Brain microvascular endothelial cell (primary cell): ENCODE measurements at places on chromosomes 4 and X.

- DNase-seq, result no peak
Observed at GRCh38 chrX:55813150-55813549, 95.6 kb downstream of the RRAGB start.

DNA sequence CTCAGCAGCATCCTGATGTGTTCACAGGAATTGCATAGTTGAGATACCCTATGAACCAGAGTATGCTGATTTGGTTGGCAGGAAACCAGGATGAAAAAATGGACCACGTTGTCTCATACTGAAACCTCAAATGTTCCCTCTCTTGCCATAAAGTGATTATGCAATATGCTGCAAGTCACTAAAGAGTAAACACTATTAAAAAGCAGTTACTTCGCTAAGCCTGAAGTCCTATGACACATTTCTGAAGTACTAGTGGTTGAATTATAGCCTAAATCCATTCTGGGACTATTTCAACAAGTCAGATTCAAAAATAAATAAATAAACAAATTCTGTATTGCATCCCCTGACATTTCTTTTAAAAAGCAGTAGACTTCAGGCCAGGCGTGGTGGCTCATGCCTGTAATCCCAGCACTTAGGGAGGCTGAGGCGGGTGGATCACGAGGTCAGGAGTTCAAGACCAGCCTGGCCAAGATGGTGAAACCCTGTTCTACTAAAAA is 106.0 kb upstream of the NAP1L5 start:
- DNase-seq, result peak; percentile 90

- DNase-seq, result no peak
Observed at GRCh38 chr4:25938366-25938765, 24.3 kb downstream of the SMIM20 start.

DNA sequence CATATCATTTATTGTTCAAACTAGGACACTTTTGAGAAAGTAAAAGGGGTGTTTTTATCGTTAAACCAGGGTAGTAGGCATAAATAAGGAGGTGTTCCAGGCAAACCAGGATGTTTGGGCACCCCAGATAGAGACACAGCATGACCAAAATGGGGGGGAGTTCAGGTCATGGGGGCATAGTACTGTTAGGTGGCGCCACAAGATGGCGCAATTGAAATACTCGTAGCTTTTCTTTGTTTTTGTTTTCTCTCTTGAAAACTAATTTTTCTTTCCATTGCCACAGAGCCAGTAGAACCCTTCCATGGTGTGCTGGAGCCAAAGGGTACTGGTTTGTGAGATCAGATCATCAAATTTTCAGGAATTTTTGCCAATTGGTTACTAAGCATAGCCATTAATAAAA is 283.4 kb downstream of the BCOR start:
- no peak for DNase-seq

- no peak for DNase-seq
Observed at GRCh38 chr4:27318740-27319139, 458.1 kb downstream of the STIM2 start.

- no peak for DNase-seq
Observed at GRCh38 chrX:67734111-67734753, 190.4 kb downstream of the AR start.

- DNase-seq, result no peak
Observed at GRCh38 chr4:123158576-123158975, 236.2 kb upstream of the NUDT6 start.

GRCh38 chr4:42122237-42122636 is 30.2 kb downstream of the BEND4 start:
- DNase-seq, result no peak

DNA sequence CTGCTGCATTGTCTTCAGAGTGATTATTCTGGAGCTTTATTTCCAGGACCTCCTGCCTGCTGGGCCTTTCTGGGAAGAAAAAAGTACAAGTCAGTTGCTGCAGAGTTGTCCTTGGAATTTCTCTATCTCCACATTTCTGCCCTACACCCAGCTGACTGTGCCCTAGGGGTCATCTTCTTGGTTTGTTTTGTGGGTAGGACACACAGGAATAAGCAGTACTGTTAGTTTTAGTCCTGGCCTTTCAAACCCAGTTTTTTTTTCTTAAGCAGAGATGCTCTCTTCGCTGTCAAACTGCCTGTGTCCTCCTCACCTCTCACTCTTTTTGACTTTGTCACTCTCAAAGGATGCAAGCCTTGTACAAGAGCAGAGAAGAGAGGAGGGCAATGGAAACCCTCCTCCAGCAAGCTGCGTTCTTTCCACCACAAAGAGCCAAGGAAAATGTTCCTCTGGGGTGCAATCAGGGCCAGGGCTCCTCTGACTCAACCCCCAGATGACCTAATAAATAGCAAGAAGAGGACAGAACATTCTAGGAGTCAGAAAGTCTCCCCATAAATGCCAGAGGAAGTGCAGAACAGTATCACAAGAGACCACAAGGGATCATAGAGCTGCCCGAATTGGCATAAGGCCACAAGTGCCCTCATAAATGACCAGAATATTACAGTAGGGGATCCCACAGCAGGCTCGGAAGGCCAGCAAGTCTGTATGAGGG is 186.2 kb downstream of the RCHY1 start:
- no peak for DNase-seq

- peak; percentile 6 for DNase-seq
Observed at GRCh38 chrX:155094468-155095061, 23.3 kb downstream of the BRCC3 start.

- no peak for DNase-seq
Observed at GRCh38 chr4:3704669-3705068, 61.5 kb upstream of the ADRA2C start.

DNA sequence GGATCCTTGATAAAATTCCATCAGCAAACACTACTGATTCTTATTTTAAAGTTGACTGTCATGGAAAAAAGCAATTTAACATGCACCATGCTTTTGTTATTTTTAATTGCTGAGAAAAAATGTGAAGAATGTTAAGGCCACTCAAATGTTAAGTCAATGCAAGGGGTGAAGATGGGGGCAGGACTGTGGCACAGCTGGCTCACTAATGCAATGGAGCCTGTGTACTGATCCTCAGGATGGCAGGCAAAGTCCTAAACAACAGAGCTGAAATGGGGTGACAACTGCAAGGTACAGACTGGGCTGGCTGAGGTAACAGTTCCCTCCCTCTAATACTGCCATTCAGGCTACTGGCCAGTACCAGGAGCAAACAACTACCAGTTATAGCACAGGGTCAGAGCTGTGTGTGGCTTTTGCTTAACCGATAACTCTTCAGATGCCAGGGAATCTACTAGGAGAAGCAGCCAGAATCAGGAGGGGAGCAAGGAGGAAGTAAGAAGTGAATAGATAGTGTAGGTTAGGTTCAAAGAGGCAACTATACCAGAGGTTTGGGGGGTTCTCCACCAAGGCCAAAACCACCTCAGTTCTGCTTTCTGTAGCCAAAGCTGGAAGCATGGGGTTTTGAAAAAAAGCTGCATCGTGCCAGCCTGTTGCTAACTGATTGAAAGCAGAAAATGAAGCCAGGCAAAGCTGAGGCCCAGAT is 372.6 kb downstream of the OPHN1 start:
- DNase-seq, result no peak

DNA sequence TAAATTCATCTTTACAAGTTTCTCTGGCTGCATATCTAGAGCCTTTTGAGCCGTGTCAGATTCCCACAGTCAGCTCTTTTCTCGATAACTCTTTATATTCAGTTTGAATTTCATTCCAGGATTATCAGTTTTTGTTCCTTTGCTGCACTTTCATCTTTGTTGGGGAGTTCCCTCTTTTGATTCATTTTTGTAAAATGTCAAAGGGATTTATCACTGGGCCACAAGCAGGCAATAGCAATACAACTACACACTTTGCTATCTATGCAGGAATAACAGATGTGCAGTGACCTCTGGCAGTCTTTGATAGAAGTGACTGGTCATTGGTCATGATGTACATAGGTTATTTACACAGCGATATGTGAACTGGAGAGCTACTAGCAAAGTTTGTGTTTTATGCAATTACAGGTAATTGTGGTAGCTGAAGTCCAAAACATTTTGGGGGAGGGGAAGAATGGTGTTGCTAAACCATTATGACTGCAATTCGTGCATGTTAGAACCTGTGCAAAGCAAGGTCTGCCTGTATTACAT is 43.8 kb downstream of the HPGDS start:
- no peak for DNase-seq

GRCh38 chrX:108245462-108245861 is 153.9 kb downstream of the ATG4A start:
- DNase-seq, result no peak

- peak; percentile 13 for DNase-seq
Observed at GRCh38 chr4:58807843-58808615, 1697.8 kb upstream of the IGFBP7 start.

GRCh38 chrX:40006106-40007017 is 91.4 kb downstream of the BCOR start:
- DNase-seq, result no peak

GRCh38 chrX:98939456-98939855 is 1470.6 kb downstream of the PCDH19 start:
- no peak for DNase-seq

DNA sequence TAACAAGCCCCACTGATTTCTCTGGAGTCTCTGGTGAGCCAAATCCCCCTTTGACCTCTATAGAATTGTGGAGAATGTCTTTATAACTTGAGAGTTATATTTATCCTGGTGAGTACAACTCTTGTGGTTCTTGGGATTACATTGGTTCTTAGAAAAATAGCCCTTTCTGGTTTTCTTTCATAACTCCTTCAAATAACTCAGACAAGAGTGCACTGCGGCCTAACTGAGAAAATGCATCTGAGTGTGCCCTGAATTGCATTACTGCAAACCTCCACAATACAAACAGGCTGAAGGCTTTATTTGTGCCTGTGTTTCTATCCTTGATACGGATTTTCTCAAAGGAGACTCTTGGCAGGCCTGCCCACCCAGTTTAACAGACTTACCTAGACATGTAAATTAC is 2.7 kb downstream of the BEX3 start:
- DNase-seq, result no peak
